COR-L47 (cell line): ENCODE measurements at places on chromosomes 7 and 10.

DNA sequence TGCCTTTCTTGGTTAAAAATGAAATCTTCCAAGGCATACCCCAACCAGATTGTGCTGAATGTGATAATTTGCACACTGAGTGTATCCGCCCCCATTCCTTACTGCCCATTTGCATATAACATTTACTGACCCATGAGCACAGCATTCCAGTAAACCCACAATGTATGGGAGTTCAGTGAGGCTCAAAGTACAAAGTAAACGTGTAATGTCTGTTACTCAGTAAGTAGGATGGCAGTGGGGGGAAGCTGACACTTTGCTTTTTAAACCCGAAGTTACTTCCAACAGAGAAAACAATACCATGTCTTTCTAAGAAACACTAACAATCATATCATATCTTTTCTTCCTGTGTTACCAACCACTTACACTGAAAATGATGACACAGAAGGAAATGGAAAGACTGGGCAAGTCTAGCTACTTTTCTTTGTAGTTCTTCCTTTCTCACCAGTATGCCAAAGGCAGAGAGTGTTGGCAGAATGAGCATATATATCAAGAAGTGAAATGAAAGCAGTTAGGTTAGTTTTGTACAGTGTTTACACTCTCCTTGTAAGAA is 27.1 kb upstream of the SOSTDC1 start:
- no peak for DNase-seq

- DNase-seq: no peak
Measured at GRCh38 chr10:48506147-48506917, 98.5 kb downstream of the ARHGAP22 start.

DNA sequence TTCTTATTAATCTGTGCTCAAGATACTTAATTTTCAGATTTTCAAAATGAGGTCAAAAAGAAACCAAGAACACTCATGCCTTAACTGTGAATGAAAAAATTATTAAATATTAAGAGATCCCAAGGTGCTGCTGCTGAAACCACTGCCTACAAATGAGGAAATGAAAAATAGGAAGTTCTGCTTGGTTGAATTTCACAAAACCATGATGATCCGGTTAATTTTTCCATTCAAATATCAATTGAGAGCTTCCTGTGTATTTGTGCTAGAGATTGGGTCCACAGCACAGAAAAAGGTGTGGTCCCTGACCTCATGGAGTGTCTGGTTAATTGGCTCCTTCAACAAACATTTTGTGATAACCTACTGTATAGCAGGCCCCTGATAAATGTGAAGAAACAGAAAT is 132.7 kb upstream of the YAE1 start:
- no peak for DNase-seq

DNA sequence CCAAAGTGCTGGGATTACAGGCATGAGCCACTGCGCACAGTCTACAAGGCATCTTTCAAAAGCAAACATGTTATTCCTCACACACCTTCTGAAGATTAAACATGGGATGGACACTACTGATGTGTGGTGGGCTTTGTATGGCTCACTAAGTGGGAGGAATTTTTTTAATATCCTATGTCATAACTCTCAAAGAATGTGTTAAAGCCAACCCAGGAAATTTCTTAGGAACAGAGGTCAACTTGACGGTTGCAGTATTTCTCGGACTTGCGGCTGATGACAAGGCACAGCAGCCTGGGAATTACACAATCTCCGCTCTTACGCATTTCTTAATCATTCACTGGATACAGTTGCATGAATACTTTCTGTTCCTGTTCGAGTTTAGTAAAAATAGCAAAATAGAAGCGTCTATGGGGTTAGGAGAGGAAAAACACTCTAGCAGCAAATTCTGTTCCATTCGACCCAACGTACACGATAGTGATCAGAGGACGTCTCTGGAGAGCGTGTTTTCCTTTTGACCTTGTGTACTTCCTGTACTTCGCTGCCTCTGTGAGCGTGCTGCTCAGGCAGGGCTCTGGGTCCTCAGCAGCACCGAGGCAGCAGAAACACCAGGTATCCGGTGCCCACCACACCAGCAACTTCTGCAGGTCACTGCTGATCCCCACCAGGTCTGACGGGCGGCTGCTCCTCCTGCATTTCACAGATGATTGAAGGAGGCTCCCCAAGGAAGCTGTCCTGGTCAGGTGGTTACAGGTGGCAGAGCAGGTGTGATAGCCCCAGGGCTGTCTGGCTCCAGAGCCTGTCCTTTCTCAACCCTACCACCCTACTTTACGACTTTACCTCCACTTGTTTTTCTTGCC is 26.4 kb upstream of the SRGN start:
- DNase-seq: no peak

DNA sequence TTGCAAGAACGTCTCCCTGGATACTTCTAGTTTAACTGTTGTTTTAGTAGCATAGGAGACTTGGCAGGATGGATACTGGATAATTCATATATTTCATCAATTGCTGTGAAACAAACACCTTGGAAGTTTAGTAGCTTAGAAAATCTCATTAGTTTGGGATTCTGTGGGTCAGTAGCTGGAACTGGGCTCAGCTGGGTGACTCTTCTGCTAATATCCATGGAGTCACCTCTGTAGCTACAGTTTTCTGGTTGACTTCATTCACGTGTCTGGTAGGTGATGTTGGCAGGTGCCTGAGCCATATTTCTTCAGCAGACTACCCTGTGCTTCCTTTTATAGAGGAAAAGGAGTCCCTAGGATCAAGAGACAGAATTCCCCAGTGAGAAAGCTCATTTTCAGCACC is 208.9 kb upstream of the PFKP start:
- no peak for DNase-seq

DNA sequence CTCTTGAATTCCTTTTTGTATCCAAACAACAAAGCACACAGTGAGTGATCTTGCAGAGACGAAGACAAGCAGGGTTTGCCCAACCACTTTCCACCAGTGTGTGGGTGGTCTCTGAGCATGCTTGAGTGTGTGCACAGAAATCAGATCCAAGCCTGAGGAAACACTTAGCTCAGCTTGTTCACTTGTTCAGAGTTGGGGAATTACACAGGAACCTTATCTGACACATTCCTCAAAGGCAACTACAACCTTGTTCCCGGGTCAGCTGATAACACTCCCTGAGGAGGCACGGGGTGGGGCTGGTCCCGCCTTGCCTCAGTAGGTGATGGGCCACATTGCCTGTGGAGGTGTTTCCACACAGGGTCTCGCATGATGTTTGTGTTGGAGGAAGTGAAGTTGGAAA is 216.9 kb downstream of the DYNC1I1 start:
- DNase-seq: no peak

- DNase-seq: no peak
Measured at GRCh38 chr10:45147000-45147399, 146.3 kb downstream of the ZNF22 start.

GRCh38 chr10:43399320-43400310 is 9.4 kb downstream of the HNRNPF start:
- DNase-seq: no peak

DNA sequence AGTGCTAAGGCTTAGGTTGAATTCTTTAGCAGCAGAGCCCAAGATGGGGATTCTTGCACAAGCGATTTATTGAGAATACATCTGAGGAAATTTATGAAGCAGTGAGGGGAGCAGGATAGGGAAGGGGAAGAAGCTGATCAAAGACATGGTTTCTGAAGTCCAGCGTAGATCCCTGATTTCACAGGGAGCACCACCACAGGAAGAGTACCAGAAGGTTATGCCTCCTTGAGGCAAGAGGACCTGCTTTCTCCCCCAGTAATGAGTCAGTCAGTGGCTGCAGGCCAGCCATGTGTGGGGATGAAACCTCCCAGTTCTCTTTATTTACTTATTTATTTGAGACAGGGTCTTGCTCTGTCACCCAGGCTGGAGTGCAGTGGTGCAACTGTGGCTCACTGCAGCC is 35.0 kb upstream of the CBLL1 start:
- no peak for DNase-seq

DNA sequence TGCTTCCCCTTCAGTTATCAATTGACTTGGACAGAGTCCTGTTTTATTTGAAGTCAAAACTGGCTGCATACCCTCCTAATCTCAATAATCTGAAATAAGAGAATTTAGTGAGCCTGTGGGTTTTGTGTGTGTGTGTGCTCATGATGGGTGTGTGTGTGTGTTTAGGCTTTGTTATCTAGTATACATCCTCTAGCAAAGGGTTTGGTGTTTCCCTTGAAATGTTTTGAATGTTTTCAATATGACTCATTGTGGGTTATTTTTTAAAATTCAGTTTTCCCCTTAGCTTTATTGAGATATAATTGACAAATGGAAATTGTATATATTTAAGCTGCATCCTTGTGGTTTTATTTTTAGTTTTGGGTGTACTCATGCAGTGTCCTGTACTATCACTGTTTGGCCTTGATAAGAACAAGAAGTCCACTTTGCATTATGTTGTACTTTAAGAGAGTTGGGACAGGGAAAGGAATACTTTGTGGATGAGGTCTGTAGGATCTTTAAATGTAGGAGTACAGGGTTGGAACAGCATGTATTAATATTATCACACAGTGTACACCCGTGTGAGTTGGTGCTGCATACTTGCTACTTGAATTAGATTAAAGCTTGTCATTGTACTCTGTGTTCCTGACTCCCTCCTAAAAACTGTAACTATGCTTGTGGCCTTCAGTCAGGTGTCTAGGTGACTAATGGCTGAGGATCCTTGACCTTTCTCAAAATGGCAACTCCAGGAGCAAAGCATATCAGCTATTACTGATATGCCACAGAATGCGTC is 58.3 kb downstream of the VCL start:
- DNase-seq: no peak

GRCh38 chr7:93161181-93161762 is 13.1 kb upstream of the SAMD9L start:
- DNase-seq: no peak

- DNase-seq: no peak
Measured at GRCh38 chr7:154583454-154583853, 419.5 kb downstream of the PAXIP1 start.

DNA sequence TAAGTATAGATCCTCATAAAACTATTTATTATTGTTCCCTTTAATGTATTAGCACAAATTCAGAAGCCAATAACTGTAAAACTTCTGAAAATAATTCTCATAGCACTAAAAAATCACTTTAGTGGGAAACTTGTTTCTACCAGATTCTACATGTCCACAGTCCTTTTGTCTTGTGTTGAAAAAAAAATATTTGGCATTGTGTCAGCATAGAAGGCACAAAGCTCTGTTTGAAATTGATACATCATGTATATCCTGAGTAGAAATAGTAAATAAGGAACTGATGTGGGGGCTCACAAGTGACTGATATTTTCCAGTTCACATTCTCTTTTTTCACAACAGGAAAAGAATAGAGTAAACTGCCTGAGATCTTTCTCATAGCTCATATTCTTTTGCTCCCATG is 134.6 kb downstream of the GRM3 start:
- DNase-seq: peak; percentile 18

DNA sequence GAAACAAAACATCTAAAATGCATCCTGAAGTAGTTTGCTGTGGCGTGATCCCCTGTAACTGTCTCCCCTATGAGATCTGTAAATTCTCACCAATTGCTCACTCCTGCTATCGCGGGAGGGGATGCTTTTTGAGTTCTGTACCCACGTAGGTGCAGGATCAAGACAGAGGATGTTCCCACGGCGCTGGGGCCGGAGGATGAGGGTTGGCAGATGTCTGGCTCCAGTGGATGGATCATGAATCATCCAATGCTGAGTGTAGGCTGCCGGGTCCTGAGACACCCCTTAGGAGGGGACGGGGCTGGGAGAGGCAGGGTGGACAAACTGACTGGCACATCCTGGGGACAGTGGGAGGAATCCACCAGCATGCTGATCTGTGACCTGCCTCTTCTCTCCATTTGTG is 224.4 kb downstream of the USP6NL start:
- DNase-seq: no peak

- no peak for DNase-seq
Measured at GRCh38 chr7:113790025-113790424, 128.8 kb downstream of the PPP1R3A start.

- DNase-seq: no peak
Measured at GRCh38 chr7:105906695-105907094, 30.3 kb upstream of the ATXN7L1 start.

- no peak for DNase-seq
Measured at GRCh38 chr10:46014683-46015405, 15.6 kb downstream of the NCOA4 start.

GRCh38 chr10:32323051-32323450 is 23.9 kb downstream of the EPC1 start:
- no peak for DNase-seq

DNA sequence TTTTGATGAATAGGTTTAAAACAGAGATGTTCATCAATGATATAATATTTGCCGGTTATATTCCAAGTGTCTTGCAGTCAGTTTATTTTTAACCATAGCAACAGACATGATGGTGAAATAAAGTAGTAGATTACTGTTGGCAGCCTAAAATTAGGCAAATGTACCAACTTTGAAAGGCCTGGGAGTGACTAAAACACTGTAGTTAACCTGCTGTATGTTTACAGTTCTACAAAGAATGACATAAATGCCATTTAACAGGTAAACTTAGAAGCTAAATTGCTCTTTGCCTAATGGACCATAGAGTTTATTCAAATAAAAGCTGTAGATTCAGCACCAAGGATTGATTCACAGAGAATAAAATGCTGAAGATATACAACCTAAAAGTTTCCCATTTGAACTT is 64.1 kb downstream of the PHTF2 start:
- DNase-seq: peak; percentile 55

GRCh38 chr10:119500123-119500795 is 42.3 kb downstream of the RGS10 start:
- no peak for DNase-seq

DNA sequence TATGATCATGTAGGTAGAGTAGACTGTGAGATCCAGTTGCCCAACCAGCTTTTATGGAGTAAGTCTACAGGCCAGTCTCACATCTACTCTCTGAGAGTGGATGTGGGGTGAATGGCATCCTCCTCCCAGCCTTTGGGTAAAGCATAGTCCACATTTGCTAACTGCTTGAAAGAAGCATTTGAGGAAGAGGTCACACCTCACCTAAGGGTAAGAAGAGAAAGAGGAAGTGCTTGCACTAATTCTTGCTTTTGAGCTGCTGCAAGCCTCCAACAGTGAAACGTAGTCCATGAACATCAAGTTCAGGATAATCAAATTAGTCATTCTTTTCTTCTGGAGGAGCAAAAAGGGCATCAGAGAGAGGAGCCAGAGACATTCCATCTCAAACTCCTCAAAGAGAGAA is 93.9 kb upstream of the AGR3 start:
- DNase-seq: no peak

GRCh38 chr10:100114460-100114859 is 32.8 kb upstream of the CPN1 start:
- no peak for DNase-seq

DNA sequence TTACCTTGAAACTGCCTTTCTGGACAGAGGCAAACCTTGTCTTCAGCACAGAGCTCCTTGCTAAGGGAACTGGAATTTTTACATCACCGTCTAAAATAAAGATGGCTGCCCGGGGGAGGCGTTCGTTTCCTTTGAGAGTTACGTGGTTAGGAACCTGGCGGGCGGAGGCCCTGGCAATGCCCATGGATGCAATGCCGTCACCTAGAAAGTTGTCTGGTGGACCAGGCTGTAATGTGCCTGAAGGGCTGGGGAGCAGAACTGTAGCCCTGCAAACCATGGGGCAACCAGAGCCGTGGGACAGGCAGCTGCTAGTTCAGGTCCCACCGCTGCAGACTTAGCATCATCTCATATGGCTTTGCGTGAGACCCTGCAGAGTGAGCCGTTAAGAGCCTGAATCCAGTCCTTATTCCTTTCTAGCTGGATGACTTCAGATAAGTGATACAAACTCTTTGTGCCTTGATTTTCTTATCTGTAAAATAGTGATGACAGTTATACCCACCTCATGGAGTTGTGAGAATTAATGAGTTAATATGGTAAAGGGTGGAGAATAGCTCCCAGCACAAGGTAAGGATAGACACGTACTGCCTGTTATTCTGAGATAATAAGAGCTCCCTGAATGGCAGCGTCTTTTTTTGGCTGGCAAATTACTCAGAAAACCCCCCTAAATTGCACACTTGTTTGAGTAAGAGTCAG is 219.7 kb downstream of the EMX2 start:
- no peak for DNase-seq
